ENCODE measurements at places on chromosomes 2 and 18.

- DNase-seq = peak; percentile 86
Measured at GRCh38 chr2:160407393-160408172, 86.0 kb downstream of the RBMS1 start.

- DNase-seq = no peak
Measured at GRCh38 chr2:71459084-71459431, 5.7 kb downstream of the DYSF start.

DNA sequence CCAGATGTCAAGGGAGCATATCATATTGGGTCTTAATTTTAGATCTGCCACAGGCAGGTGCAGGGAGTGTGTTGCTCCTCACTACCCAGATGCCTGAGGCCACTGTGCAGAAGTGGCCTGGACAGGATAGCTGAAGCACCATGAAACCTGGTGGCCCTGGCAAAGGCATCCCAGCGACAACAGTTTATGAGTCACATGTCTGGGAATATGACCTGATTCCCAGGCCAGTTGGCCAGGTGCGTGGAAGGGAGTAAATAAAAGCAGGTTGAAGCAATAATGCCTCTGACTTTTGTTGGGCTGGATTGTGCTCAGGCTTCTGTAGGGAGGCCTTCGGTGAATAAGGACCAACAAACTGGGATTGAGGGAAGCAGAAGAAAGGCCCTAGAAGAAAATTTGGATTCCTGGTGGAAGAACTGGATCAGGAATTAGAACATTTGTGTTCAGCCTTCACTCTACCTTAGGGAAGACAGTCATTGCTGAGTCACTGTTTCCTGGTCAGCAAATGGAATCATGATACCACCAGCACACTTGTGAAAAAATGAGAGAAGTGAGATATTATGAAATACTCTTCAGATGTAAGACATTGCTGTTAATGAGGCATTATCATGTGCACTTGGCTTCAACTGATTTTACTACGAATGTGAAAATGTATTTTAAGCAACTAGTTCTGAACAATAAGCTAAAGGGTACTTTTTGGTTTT lies 78.4 kb upstream of the ZNF516 start:
- peak; percentile 53 for DNase-seq

DNA sequence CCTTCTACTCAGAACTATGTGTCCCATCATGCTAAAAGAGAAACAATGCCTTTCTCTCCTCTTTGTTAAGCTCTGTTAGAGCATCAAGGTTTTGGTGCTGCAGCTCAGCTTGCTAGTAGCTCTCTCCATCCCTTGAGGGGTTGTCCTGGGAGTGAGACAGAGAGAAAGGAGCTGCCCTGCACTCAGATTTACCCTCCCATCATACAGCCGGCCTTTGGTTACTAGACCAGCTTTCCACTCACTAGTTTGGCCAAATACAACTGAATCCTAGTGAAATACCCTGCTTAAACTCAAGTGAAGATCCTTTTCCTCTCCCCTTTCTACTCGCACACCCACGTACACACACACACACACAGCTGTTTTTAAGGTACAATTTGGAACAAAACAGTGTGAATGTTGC lies 2.3 kb upstream of the CHN1 start:
- DNase-seq = no peak

- no peak for DNase-seq
Measured at GRCh38 chr18:61735564-61736102, 157.2 kb downstream of the RNF152 start.

DNA sequence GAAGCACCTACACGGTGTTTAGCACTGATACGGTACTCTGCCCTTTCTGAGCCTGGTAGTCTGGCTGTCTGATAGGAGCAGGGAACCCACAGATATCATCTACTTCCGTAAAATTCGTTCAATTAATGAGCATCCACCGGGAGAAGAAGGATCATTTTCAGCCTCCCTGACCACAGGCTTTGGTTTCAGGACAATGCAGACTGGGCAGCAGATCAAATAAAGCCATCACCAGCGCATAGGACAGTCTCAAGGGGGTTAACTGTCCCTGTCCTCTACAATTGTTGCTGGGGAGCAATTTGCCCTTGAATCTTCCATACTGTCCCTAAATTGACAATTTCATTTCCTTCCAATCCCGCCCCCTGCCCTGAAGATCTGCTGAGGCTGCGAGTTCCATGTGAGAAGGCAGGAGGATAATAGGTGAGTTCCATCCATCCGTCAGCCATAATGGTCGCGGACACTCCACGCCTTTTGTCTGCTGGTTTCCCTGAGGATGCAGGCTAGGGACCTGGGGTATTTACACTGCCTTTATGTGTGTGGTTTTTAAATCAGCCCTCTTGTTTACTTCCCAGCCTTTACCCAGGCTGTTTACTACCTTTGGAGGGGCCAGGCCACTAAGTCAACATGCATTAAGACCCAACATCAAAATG lies 110.0 kb downstream of the MYCN start:
- no peak for DNase-seq

DNA sequence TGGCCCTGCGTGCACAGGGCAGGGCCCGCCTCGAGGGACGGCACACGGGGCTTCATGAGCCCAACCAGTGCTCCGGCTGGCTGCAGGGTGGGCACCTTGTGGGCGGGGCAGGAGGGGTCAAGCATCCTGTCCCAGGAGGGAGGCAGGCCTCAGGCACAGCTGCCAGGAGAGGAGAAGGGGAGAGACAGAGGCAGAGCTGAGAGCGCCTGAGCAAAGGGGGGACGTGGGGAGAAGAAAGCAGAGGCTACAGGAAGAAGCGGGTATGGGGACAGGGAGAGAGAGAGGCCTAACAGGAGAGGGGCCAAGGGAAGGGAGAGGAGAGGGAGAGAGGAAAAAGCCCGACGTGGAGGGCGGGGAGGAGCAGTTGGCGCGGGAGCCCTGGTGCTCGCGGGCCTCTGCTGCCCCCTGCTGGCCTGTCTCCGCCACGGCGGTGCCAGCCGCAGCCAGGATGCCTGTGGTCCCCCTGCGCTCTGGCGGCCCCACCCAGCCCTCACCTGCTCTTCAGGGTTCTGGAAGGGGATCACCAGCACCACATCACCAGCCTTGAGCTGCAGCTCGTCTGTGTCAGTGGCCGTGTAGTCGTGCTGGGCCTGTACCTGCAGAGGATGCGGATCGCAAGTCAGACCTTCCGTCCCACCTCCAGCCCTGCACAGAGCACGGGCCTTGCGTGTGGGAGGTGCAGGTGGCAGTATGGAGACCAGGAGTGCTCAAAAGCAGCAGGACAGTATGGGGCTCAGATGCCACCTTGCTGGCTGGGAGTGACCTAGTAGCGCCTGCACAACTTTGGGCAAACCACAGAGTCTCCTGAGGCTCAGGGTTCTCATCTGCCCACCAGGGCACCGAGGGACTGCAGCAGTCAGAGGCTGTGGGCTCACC lies 56.8 kb downstream of the BIN1 start:
- DNase-seq = peak; percentile 52

DNA sequence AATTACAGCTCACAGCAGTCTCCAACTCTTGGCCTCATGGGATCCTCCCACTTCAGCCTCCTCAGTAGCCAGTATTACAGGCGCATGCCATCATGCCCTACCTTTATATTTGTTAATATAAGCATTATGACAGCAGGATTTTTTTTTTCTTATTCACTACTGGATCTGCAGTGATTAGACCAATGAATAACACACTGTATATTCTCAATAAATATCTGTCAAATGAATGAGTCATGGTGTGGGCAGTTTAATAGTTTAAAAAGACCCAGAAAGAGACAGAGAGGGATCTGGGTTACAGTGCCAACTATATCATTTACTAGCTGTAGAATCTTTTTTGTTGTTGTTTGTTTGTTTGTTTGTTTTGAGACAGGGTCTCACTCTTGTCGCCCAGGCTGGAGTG lies 62.4 kb upstream of the LTBP1 start:
- no peak for DNase-seq

- DNase-seq = peak; percentile 18
Measured at GRCh38 chr2:134282629-134283400, 28.9 kb downstream of the MGAT5 start.

- no peak for DNase-seq
Measured at GRCh38 chr2:134293719-134294537, 40.1 kb downstream of the MGAT5 start.
